ENCODE measurements at places on chromosomes 12 and 14.

GRCh38 chr14:76710056-76711010 lies 50.9 kb upstream of the VASH1 start:
- no peak for DNase-seq

- no peak for DNase-seq
Observed at GRCh38 chr14:75454963-75455546, 27.2 kb downstream of the JDP2 start.

GRCh38 chr14:89155491-89155890 lies 261.5 kb downstream of the FOXN3 start:
- DNase-seq = no peak

DNA sequence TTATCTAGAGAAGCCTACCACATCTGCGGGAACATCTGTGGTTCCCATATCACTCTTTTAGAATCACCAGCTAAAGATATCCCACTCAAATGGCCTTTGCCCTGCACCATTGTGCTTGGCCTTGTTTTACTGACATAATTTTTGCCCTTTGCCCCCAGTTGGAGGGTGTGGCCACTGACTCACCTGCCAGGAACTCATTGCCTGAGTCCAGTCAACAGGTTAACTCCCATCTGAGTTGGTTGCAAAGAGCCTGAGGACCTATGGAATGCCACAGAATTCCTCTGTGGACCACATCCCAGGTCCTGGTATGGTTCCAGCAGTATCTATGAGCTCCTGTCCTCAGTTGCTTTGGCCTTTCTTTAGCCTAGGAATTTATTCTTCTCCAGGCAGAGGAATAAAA lies 55.7 kb upstream of the PTGR2 start:
- no peak for DNase-seq

DNA sequence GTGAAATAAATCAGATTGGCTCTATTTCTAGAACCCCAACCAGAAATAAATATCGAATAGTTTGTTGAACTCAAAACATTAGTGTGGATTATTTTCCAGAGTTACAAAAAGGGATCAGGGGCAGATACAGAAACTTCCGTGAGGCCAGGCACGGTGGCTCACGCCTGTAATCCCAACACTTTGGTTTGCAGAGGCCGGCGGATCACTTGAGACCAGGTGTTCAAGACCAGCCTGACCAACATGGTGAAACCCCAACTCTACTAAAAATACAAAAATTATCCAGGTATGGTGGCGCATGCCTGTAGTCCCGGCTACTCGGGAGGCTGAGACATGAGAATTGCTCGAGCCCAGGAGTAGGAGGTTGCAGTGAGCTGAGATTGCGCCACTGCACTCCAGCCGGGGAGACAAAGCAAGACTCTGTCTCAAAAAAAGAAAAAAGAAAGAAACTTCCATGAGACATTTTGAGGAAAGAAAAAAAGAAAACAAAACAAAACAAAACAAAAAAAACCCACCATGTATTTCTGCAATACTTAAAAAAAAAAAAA lies 2.1 kb downstream of the FBXO21 start:
- DNase-seq = no peak

- no peak for DNase-seq
Observed at GRCh38 chr12:121248622-121249021, 38.7 kb downstream of the P2RX4 start.

- no peak for DNase-seq
Observed at GRCh38 chr12:101563212-101563611, 31.6 kb upstream of the MYBPC1 start.

- DNase-seq = no peak
Observed at GRCh38 chr14:51097287-51097686, 2.4 kb upstream of the TRIM9 start.

GRCh38 chr12:93025145-93026103 lies 96.3 kb upstream of the EEA1 start:
- no peak for DNase-seq

- no peak for DNase-seq
Observed at GRCh38 chr14:96143906-96144305, 60.7 kb upstream of the BDKRB2 start.

DNA sequence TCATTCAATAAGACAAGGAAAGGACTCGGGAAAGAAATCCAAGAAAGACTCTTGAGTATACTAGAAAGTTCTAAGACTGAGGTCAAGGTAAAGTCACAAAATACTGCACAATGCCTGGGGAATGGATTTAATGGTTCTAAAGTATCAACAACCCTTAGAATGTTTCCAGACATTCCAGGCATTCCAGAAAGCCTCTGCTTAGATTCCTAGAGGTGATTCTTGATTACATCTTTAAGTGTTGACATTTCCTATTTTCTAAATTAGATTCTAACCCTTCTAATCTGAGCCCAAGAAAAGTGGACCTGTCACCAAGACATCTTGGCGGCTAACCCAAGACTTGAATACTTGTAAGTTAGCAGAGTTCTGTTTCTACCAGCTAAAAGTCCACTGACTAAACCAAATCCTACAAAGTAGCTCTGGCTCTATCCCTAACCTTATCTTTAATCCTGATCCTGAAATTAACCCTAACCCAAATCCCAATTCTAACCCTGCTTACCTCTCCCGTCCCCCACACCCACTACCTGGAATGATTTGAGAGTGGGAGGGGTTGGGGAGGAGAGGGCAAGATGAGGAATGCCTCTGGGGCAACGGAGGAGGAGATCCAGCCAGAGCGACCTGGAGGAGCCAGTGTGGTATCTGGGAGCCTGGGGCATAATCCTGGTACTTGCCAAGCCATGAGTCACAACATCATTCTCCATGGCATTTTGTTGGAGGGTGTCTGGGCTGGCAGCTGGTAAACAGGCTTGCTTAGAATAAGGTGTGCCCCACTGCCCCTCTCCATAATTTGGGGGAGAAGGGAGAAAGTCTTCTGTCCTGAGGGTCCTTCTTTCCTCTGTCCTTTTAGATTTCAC lies 93.4 kb upstream of the HOXC13 start:
- no peak for DNase-seq

- DNase-seq = no peak
Observed at GRCh38 chr12:72057330-72057914, 118.8 kb downstream of the TPH2 start.
